Stimulated activated CD8-positive, alpha-beta memory T cell treated with anti-CD3 and anti-CD28 coated beads, Interleukin-15, amount 100 ng/mL, for 1 hour (primary cell): ENCODE measurements at places on chromosomes 7 and 10.

DNA sequence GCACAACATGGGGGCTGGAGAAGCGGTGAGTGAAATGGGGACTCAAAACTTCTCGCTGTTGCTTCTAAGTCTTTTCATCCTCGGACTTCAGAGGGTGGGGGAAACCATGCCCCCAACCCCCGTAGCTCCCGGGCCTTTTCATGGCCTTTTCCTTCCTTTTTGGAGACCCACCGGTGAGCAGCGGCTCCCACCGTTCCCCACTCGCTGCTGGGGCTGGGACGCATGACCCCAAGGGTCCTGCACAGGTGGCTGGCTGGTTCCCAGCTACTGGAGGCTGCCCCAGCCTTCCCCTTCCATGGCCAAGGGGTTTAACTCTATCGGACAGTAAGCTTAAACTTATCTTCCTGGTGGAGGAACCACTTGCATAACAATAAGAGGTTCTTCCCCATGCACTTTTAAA is 194.3 kb upstream of the FERD3L start:
- DNase-seq, result no peak

DNA sequence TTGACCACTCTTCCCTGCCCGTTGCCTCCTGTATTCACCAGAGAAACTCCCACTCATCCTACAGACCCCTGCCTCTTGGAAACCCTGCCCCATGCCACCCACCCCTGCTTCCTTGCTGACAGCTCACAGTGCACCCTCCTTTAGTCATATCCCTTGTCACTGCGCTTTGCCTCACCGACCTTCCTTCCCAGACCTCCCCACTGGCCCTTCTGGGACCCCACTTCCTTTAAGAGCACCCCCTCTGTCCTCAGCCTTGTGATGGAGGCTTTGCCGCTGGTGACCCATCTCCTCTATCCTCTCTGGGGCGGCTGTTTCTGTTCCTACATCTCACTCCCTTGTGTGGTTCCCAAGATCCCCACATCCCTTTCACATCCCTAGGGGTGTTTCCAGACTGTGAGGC is 92.8 kb upstream of the ZMIZ1 start:
- no peak for DNase-seq

DNA sequence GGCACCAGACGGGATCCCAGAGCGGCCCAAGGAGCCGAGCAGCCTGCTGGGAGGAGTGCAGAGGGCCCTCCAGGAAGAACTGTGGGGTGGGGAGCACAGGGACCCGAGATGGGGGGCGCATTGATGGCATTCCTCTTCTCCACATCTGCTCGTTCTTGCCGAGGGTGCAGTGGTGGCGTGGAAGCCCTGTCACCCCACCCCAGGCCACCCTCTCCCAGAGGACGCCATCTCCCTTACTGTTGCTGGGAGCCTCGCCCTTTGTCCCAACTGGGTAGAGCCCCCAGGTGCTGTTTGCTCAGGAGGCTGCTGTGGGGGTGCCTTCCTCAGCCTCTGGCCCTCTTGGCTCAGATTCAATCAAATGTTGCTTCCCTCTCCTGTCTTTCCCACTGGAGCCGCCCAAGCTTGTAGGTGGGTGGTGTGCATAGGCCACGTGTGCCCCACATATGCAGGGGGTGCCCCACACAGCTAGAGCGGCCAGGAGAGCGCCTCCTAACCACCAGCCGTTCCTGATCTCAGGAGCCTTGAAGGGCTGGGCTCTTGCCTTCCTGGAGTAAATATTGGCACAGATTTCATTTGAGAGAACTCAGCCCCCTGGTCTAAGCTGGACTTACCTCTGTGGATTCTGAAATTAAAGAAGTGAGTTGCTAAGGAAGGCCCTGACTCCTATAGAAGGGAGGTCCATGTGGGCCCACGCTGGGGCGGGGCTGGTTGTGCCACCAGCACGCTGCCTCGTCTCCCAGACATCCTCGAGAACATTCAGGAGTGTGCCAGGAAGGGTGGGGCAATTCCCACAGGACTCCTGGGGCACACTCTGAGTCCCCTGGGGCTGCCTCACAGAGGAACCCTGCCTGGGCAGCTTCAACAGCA is 39.2 kb downstream of the ZNF467 start:
- no peak for DNase-seq

DNA sequence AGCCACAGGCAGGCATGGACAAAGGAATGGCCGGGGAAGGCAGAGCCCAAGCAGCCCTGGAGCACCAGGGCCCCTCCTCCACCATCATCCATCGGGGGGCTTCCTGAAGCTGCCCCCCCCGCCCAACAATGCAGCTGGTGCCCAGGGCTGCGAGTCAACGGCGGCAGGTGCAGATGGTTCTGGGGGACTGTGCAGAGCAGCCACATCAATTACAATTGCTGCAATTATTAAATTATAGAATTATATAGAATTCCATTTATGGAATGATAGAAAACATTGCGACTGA is 28.3 kb downstream of the EBF3 start:
- no peak for DNase-seq

GRCh38 chr10:21172542-21172929 is 275.4 kb upstream of the NEBL start:
- DNase-seq, result no peak

DNA sequence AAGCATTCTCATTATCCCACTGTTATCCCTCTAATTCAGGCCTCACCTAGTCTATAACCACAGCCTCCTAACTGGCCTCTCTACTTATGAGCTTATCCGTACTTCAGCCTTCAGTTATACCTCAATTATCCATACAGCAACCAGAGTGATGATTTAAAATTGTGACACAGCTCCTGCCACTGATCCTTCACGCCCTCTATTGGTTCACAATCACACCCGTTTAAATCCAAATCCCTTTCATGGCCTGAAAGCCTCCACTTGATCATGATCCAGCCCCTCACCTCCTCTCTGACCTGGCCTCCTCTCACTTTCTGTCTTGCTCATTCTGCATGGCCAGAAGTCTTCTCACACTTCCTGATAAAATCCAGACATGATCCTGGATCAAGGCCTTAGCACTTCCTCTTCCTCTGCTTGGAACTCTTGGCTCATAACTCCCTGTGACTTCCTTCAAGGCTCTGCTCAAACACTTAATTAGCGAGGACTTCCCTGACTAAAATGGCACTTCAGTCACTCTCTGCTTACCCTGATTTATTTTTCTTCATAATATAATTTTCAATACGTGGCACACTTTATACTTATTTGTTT is 19.0 kb upstream of the TMEM26 start:
- DNase-seq, result no peak

GRCh38 chr7:81110673-81111072 is 191.8 kb upstream of the SEMA3C start:
- no peak for DNase-seq

DNA sequence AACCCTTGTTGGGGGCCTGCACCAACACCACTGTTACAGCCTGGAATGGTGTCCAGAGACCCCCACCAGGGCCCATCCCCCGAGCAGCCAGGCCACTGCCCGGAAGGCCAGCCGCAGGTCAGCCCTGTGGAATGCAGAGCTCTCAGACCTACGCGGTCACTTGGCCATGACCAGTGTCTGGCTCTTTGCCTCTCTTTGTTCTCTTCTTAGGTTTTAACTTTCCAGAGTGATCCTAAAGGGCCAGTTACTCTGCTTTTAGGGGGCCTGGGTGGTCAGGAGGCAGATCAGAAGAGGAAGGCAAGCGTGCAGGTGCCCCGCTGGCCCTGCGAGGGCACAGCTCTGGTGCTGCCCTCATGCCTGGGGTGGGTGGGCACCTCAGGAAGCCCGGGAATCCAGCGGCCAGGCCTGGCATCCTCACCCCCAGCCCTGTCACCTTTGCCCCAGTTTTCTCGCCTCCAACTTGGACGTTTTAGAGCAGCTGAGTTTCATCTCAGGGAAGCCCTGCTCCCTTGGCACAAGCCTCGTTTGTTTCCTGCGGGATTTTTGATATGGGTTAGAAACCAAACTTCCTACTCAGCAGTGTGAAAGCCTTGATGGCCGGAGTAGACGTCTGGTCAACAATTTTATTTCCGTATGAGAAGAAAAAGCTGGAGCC is 62.5 kb upstream of the CHST15 start:
- no peak for DNase-seq

DNA sequence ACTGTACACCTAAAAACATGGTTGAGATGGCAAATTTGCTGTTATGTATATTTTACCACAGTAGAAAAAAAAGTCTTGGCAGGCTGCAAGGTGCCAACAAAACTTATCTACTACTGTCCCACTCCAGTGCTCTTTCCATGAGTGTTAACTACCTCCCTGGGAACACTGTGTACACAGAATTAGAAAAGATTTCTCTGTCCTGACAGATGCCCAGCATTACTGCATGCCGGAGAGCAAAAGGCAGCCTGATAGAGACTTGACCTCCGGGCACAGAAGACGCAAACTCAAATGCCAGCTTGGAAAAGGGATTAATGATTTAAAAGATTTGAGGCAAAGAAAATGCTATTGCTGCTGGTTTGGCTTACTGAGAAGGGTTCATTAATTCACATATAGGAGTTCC is 228.8 kb downstream of the TMEM178B start:
- DNase-seq, result no peak

- no peak for DNase-seq
These were observed 125.2 kb downstream of the DOCK4 start for GRCh38 chr7:112080978-112081377.

- DNase-seq, result peak; percentile 66
These were observed at the start of gene AKR1B1 for GRCh38 chr7:134458806-134459698. Gene AKR1B1 (minus strand): TSS chr7:134459100. CDS start chr7:134459062, 38 bp downstream.

GRCh38 chr10:33709008-33709753 is 374.7 kb upstream of the NRP1 start:
- DNase-seq, result no peak

- no peak for DNase-seq
These were observed 58.1 kb downstream of the CTBP2 start for GRCh38 chr10:125102246-125102645.

DNA sequence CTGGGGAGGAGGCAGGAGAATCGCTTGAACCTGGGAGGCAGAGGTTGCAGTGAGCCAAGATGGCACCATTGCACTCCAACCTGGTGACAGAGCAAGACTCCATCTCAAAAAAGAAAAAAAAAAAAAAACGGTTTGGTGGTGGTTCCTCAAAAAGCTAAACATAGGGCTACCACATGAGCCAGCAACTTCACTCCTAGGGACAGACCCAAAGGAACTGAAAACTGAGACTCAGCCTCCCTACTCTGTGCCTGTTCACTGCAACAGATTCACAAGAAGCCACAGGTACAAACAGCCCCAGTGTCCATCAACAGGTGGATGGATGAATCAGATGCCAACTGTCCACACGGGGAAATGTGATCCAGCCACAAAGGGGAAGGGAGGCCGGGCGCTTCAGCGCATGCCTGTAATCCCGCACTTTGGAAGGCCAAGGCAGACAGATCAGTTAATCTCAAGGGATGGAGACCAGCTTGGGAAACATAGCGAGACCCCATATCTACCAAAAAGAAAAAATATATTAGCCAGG is 79.1 kb upstream of the TNRC18 start:
- DNase-seq, result no peak

DNA sequence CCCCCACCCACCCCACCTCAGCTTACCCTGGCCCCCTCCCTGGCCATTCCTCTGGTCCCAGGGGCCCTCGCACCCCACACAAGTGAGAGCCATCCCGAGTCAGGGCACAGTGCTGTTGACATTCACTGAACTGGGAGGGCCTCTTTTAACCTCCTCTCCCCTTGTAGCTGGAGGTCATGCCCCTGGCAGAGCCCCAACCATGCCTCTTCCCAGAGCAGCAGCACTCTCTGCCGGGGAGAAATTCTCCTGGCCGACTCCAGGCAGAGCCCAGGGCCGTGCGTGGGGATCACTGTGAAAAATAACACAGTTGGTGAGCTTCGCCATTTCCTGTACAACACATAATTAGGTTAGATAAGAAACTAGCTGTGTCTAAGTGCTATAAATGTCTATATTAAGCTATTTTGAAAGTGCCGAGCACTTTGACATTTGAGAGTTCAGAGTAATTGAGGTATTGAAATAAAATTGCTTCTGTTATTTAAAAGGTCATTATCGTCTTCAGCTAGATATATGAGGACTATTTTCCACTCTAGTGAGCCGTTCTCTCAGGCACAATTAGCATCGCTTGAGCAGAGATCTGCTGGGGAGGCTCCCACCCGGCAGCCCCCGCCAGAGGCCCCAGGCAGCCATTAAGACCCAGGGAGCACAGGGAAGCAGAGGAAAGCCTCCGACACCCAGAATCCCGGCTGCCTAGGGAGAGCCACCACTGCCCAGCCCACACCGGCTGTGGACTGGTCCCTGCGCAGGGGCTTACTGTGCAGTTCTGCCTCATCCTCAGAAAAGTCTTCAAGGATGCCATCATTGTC is 62.4 kb upstream of the LRRC18 start:
- DNase-seq, result no peak

GRCh38 chr10:34311679-34312078 is 503.4 kb downstream of the PARD3 start:
- no peak for DNase-seq

- no peak for DNase-seq
These were observed 185.5 kb upstream of the SH2B2 start for GRCh38 chr7:102101111-102101551.

GRCh38 chr7:142194201-142194600 is 63.7 kb downstream of the PRSS58 start:
- DNase-seq, result no peak

DNA sequence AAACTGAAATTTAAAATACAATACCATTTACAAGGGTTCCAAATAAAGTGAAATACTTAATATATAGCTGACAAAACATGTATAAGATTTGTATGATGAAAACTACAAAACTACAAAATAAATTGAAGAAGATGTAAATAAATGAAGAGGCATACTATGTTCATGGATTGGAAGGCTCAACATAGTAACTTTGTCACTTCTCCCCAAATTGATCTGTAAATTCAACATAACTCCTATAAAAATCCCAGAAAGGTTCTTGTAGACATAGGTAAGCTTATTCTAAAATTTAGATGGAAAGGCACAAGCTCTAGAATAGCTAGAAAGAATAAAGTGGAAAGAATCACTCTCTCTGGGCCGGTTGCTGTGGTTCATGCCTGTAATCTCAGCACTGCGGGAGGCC is 24.2 kb upstream of the NFKB2 start:
- DNase-seq, result no peak

GRCh38 chr7:148856891-148857290 is 27.2 kb downstream of the EZH2 start:
- no peak for DNase-seq

DNA sequence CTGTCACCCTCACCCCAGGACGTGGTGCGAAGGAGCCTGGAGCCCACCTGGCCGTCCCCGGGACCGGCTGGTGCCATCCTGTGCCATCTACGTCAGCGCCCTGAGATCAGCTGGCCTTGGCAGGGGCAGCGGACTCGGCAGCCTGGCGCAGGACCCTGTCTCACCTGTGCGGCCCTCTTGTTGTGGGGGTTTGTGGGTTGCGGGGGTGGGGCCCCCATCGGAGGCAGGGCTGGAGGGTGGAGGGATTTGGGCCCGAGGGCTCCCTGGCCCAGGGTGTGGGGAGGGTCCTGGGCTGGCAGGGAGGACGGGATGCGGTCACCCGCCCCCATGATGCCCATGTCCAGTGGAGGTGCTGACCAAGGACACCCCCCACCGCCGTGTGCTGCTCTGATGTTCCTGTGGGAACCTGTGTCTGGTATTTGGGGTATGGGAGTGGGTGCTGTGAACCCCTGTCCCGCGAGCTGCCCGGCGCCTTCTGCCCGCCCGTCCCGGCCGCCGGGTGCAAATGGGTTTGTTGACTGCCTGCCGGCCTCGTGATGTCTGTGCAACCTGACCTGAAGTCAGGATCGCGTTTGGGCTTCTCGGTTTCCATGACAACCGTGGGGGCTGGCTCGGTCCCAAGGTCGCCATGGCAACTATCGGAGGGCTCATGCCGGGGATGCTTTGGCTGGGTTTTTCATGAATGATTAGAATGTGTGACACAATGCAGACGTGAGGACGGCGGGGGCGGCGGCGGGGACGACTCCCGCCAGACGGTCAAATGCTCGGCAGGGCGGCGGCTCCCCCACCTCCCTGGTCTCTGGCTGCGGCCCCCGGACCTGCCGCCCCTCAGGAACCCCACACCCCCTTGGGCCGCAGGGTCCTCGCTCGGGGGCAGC is 7.3 kb downstream of the MAFK start:
- no peak for DNase-seq

GRCh38 chr7:92246360-92247101 is 757 bp downstream of the ANKIB1 start:
- DNase-seq, result no peak
